ENCODE measurements at places on chromosomes 11 and 22.
A peak's percentile ranks its signal among the peaks of the same experiment; 100 is the strongest.

GRCh38 chr11:108886660-108887009, 221.8 kb downstream of the DDX10 start:
- H3K27ac ChIP-seq, result peak overlapping the region; percentile 34
- H3K27me3 ChIP-seq, result no peaks in the 10 kb centered on the region
- no peak for DNase-seq
- H3K4me1 ChIP-seq, result peaks cover 4% of the 10 kb centered on the region
- no peaks in the 10 kb centered on the region for H3K36me3 ChIP-seq

DNA sequence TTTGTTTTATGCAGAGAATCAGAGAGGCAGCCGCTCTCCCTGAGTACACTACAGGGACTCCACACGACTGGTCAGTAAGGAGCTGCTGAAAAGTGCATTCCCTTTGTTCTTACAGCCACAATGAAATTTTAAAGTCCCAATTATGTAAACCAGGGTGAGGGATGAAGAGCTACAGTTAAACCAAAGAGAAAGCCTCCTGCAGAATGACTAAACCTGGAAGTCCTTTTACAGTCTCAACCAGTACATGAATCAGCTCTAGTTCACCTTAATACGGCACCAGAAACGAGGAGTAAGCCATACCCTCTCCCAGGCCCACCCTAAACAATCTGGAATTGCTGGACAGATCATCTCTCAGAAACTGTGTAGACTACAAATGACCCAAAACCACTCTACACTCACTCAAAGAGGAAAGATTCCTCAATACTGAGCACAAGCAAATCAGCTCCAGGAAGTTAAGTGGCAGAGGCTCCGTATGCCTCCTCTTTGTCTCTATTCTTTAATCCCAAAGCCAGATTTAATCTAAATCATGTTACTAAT, 113.1 kb downstream of the RBFOX2 start:
- H3K27ac ChIP-seq, result peak overlapping the region; percentile 70
- no peak overlapping the region for H3K4me3 ChIP-seq
- DNase-seq, result no peak
- H3K4me1 ChIP-seq, result peaks cover 33% of the 10 kb centered on the region

DNA sequence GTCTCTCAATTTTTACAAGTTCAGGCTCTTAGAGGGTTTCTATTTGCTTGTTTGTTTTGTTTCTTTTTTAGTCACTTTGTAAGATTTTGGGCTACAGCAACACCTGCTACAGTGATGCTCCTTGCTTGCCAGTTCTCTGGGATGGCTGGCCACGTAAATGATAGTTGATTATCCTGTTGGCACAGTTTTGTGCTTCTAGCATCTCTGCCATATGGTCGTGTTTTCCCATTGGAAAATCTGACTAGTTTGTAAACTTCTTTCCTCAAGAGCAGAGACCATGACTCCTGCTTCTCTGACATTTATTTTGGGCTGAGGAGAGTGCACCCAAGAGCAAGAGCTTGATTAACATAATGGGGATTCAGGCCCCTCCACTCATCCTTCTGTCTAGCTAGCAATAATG, 1621.6 kb upstream of the RAG2 start:
- no peak for DNase-seq
- H3K36me3 ChIP-seq, result no peaks in the 10 kb centered on the region
- H3K4me3 ChIP-seq, result no peak overlapping the region
- H3K27ac ChIP-seq, result no peak overlapping the region
- no peaks in the 10 kb centered on the region for H3K27me3 ChIP-seq
- H3K4me1 ChIP-seq, result no peaks in the 10 kb centered on the region

DNA sequence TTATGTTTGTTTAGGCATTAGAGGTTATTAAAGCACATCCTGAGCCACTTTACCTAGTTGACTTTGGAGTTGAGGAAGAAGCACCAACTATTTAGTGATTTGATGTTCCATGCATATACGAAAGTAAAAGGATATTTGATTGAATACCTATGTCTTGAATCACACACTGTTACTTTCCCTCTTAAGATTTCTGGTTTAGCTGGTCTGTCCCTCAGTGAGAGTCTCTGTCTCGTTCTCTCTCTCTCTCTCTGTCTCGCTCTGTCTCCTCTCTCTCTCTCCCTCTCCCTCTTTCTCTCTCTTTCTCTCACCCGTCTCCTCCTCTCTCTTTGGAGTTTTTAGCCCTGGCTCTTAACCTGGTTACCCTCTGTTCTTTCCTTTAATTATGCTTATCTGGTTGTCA, 11.0 kb downstream of the CTNND1 start:
- no peak for DNase-seq
- H3K36me3 ChIP-seq, result no peaks in the 10 kb centered on the region
- H3K27ac ChIP-seq, result peak overlapping the region; percentile 45

DNA sequence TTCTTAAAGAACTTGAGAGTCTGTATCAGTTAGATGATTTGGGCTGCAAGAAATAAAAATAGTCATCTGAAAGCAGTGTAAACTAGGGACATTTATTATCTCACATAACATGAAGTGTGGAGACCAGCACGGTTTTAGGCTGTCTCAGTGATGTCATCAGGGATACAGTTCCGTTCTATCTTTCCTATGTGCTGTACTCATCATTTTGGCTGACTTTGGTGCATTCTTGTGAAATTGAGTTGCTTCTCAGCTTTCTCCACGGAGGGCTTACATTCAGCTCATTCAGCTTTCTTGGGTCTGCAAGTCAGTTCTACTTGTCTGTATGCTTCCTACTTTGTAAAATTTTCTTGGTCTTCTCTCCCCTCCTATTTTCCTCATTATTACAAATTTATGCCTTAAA, 51.8 kb upstream of the LIN7C start:
- no peak overlapping the region for H3K4me3 ChIP-seq
- no peak for DNase-seq
- no peaks in the 10 kb centered on the region for H3K27me3 ChIP-seq
- H3K36me3 ChIP-seq, result no peaks in the 10 kb centered on the region

All from testis (tissue), 5 donors.